ENCODE measurements at places on chromosomes 5 and 9. TPM values are rescaled to one million over a fixed set of nuclear protein-coding genes. Genes with fewer than 3 reads are reported as not detected.

The NPDC1 gene
- total RNA-seq = 96.6 TPM

The DAB2IP gene
- total RNA-seq = 72.2 TPM

The AP3B1 gene
- total RNA-seq = 53.2 TPM

The MINAR2 gene
- not detected for total RNA-seq

The RLN2 gene
- total RNA-seq = not detected

The BARHL1 gene
- not detected for total RNA-seq

The LCN1 gene
- total RNA-seq = not detected

The FOXD4L3 gene
- 0.61 TPM for total RNA-seq

The SLCO6A1 gene
- not detected for total RNA-seq

The PCSK1 gene
- total RNA-seq = not detected

The PHF19 gene
- 4.3 TPM for total RNA-seq

The DMRTA1 gene
- total RNA-seq = 0.50 TPM

The NIPAL4 gene
- 3.0 TPM for total RNA-seq

The ZNF879 gene
- 3.8 TPM for total RNA-seq

The N4BP3 gene
- 2.3 TPM for total RNA-seq

The SHOC1 gene
- under 0.01 TPM for total RNA-seq

The CARTPT gene
- total RNA-seq = not detected

The SPINK6 gene
- total RNA-seq = 10.8 TPM

The SLC6A19 gene
- not detected for total RNA-seq

The KCNV2 gene
- total RNA-seq = not detected

The ENTREP1 gene
- total RNA-seq = 12.5 TPM

The FOXD4L5 gene
- total RNA-seq = 0.67 TPM

The PCAT7 gene
- 0.17 TPM for total RNA-seq

The SREK1 gene
- 71.8 TPM for total RNA-seq

The CCL19 gene
- not detected for total RNA-seq

The SPINK1 gene
- not detected for total RNA-seq

The IFNA10 gene
- not detected for total RNA-seq

The TSSK1B gene
- total RNA-seq = 3.8 TPM

The CCDC192 gene
- not detected for total RNA-seq

The IL31RA gene
- total RNA-seq = 0.50 TPM

The PRSS3 gene
- total RNA-seq = 1.0 TPM

The CA9 gene
- total RNA-seq = 0.50 TPM

The ACER2 gene
- 13.3 TPM for total RNA-seq
